T1000 (cell line): ENCODE measurements at places on chromosomes 1 and 21.

GRCh38 chr1:203408486-203409481 is 57.9 kb upstream of the FMOD start:
- DNase-seq, result no peak

DNA sequence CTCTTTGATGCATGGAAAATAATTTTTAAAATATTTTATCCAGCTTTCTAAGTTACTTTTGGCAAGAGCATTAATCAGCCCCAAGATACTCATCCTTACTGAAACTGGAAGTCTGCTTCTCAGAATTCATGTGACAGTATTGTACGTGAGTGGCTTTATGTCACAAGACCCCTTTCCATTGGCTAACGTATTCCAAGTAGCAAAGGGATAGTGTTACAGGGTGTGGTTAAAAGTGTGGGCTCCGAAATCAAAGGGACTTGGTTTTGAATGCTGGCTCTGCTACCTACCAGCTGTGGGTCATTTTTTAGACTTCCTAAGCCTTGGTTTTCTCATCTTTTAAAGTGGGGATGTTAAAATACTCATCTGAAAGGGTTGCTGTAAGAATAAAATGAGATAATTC is 91.7 kb downstream of the RHOU start:
- no peak for DNase-seq

DNA sequence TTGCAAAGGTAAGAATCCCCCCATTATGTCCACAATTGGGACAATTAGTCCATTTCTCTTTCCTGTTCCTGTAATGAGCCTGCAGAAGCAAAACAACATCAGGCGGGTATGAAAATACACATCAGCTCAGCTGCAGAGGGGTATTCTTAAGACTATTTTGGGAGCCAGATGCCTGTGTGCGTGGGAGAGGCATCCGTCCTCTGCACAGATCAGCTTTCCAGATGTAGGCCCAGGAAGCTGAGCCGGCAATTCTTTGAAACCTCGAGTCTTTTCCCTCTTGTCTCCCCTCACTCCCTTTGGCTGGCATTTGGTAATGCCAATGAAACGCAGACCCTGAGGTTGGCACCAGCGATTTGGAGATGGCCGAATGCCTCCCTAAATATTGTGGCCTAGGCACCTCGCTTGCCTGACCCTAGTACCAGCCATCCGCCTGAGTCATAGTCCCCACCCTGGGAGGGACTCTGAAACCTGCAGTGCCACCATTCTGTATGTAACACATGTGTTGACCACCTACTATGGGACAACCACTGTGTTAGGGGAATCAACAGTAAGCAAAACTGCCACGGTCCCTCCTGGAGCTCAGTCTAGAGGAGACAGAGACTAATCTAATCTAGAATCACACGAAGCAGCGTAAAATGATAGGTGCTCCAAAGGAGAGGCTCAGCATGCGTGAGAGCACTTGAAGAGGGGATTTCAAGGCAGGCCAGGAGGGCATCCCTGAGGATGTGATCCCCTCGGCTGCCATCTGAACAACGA is 603.0 kb downstream of the MATN1 start:
- no peak for DNase-seq

GRCh38 chr1:89802841-89803240 is 18.0 kb upstream of the LRRC8D start:
- DNase-seq, result no peak

- no peak for DNase-seq
These were observed 860.5 kb downstream of the NCAM2 start for GRCh38 chr21:21858502-21859334.

DNA sequence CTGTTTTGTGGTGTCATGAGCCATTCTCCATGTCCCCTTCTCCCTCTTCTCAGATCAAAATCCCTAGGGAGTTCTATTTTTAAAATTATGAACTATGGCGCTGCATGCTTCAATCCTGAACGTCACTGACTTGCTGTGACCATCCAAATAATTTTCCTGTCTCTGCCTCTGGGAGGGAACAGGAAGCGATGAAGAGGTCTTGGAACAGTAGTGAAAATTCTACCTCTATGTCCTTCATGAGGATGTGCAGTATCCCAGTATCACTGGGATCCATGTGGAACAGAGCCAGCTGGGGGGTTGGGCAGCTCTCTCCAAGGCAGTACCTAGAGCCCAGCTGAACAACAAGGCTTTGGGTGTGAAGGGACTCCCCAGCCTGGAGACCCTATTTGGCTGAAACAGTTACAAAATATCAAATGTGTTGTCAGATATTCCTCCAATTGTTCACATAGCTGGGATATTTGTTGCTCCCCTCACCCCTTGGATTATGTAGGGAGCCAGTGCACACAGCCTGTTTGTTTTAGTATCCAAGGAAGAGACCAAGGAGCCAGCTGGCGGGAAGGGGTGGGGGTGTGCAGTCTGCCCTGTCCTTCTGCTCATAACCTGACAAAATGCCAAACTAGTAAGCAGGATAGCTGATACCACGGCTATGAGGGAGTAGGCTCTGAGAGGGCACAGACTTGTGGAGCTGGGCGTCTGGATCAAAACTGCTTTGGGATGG is 7.6 kb downstream of the DCLRE1B start:
- no peak for DNase-seq

- DNase-seq, result peak; percentile 96
These were observed 1.7 kb downstream of the LRP8 start for GRCh38 chr1:53326088-53326597.

DNA sequence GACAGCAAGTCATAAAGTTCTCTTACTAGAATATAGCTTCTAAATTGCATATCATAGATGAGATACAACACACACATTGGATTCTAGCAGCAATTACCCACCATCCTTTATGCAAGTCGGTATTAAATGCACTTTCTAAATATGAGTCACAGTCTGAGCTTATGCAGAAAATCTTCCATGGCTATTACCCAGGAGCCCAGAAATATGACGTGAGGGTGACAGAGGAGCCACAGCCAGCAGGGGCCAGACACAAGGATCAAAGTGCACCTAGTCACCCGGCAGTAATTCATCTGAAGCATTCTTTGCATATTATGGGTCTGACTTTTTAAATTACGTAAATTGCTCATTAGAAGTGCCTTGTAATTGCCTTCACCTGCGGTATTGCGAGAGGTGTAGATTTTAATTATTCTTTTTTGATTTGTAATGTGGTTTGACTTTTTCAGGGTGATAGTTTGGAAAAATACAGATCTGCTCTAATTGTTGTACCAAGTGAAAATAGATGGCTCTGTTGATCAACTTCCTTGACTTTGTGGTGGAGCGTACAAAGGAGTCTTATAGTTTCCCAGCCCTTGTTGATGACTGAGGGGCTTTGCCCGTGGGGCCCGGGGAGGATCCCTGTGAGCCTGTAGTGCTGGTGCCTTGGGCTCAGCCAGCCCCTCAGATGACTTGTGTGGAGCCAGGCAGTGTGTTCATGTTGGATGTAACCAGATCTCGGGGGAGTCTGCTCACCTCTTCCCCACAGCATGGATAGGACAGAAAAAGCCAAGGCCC is 470.0 kb upstream of the VAMP3 start:
- peak; percentile 75 for DNase-seq

DNA sequence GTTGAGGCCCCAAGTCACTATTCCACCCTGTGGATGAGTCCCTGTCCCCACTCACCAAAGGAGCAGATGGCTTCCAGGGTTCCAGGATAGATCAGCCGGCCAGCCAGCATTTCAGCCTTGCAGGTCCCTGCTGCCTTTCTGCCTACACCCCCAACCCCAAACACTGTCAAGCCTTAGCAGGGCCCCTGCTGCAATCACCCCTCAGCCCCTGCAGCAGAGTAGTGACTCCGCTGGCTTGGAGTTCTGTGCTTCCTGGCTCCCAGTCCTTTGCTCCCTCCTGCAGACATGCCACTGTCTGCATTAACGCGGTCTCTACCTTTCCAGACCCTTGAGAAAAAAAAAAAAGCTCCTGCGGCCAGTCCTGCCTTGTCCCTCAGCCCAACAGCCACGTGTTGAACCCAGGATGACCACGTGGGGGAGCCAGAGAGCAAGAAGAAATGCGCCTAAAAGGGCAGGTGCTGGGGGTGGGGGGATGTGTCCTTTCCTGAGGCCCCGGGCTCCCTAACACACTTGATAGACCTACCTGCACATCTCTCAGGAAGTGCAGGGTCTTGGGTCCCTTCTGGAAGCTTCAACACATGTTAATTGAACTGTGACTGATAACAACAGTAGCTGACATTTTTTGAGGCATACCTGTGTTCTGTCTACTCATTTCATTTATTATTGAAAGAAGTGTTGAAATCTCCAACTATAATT is 37.4 kb downstream of the RASSF5 start:
- DNase-seq, result peak; percentile 35

- no peak for DNase-seq
These were observed 2.2 kb upstream of the FOXD3 start for GRCh38 chr1:63320022-63320721.

DNA sequence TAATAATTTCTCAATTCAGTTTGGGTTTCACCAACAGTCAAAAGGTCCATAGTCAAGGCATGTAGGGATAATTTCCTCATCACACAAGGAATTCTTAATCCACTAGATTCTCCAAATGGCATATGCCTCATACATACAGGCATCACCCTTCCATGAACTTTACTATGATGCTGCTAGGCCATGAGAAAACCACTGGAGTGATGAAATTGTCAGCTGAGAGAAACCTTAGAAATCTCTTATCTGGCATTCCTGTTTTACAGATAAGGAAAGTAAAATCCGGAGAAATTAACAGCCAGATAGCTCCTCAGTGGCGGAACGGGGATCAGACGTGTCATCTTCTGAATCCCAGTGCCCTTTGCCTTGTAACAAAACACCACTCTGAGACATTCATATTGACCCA is 274.4 kb downstream of the NTNG1 start:
- no peak for DNase-seq

GRCh38 chr1:109687641-109688499 is at the start of gene GSTM1:
Gene GSTM1, plus strand, starts transcription at chr1:109687817. Its CDS starts 57 bp downstream, at chr1:109687874.
- no peak for DNase-seq

- no peak for DNase-seq
These were observed 72.5 kb upstream of the RAB3GAP2 start for GRCh38 chr1:220344745-220345144.

DNA sequence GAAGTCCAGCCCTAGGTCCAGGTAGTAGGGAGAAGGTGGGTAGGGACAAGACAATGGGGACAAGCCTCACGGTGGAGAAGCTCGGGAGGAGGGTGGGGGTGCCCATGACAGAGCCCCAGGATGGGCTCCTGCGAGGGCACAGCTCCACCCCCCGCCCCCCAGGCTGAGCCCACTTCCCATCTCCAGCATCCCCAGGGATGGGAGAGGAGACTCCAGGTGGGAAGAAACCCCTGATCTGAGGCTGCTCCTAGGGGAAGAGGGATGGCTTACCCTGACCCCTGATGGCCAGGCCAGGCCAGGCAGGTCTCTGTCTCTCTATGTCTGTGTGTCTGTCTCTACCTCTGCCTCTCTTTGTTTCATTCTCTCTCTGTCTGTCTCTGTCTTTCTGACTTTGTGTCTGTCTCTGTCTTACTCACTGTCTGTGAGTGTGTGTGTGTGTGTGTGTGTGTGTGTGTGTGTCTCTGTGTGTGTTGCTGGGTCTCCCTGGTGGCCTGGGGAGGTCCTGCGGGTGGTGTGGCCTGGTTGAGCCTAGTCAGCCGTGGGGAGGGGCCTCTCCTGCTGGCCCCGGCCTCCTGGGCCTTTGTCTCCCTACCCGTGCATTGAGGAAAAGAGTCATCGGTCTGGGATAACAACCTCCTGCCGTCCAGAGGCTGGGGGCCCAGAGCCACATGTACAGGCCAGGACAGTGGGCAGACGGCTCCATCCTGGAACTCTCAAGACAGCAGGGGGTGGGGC is 45.7 kb downstream of the WNT9A start:
- DNase-seq, result no peak

DNA sequence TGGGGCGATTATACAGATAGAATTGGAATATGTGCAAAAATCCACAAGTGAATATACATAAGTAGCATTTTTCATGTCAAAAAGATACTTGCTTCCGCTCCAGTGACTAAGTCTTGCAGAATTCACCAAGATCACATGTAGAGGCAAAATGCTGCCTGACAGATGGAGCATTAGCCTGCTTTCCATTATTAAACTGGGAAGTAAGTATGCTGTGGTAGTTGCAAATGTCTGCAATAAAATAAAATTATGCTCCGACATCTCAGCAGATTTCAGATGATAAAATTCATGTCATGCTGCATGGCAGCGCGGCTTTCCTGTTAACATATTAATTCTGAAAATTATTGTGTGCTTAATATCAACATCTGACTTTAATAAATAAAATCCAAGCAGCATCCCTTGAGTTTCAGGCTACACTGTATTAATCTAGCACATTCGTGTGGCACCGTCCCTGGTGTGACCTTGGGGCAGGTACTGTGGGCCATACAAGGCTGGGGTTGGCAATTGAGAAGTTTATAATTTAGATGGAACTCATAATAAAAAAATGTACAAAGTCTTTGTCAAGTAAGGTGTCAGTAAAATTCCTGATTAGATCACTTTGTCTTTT is 366.4 kb upstream of the ZP4 start:
- DNase-seq, result no peak

- DNase-seq, result no peak
These were observed 146.7 kb upstream of the NFIA start for GRCh38 chr1:60935599-60936110.

DNA sequence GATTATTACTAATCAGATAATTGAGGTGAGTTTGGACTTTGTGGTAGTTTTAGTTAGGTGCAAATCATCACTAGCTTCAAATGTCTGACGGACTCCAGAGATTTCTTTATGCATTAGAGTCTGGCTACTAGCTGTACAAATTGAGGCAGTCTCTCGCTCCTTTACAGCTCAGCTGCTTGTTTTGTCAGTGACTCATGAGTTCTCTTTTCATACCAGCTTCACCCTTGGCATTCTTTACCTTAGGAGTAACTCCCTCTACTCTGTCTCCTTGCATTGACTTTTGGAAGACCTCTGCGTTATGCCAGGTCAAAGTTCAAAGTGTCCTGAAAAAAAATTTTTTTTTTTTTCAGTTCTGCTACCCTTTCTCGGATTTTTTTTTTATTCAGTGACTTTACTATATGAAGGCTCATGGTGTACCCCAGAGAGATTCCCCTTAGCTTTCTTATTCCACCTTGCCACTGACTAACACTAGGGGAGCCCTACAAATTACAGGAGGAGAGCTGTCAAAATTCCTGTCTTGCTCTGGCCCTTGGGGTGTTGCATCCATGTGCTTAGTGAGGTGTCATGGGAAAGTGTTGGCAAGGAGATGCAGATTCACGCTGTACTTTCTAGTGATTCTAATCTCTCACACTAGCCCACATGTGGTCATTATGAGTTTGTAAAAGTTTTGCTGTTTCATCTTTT is 576.6 kb downstream of the ADGRL2 start:
- no peak for DNase-seq

GRCh38 chr21:44653123-44653522 is 1.3 kb downstream of the KRTAP12-4 start:
- no peak for DNase-seq

- no peak for DNase-seq
These were observed 310.7 kb downstream of the DUSP10 start for GRCh38 chr1:221431068-221431651.

- DNase-seq, result no peak
These were observed 11.2 kb upstream of the XPR1 start for GRCh38 chr1:180620581-180620980.

- no peak for DNase-seq
These were observed 16.0 kb upstream of the SCCPDH start for GRCh38 chr1:246708166-246708565.

- peak; percentile 51 for DNase-seq
These were observed 9.3 kb upstream of the PHGDH start for GRCh38 chr1:119702384-119702783.

- no peak for DNase-seq
These were observed 760 bp upstream of the NPHP4 start for GRCh38 chr1:5992814-5993555.
